ENCODE measurements at places on chromosomes 1 and 21. TPM values are rescaled to one million over a fixed set of nuclear protein-coding genes. Genes with fewer than 3 reads are reported as not detected.
A peak's percentile ranks its signal among the peaks of the same experiment; 100 is the strongest.

DNA sequence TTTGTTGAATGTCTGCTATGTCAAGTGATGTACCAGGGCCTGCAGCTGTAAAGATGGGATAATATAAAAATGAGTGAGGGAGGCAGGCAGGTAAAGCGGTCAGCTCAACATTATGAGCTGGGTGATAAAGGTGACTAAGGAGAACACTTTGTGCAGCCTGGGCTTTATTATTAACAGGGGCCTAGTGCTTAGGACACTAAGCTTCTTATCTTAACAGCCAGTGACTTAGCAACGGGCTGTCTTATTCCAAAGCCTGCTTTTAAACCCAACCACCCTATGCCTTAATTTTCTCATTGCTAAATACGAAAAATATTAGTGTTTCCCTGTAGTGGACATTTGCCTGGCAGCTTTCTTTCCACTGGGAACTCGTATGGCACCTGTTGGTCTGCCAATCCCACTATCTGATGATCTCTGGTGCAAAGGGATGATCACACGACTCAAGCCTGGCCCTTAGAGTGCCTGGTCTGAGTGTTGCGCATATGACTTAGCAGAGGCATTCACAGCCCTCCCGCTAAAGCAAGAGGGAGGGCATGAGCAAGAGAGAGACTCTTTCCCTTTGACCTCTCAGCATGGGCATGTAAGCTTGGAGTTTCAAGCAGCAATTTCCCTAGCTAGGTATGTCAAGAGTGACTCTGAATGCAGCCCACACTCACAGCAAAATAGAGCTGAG lies 98.6 kb upstream of the PAPPA2 start:
- DNase-seq: peak; percentile 7

- DNase-seq: no peak
These were observed 185.4 kb downstream of the LMO4 start for GRCh38 chr1:87513966-87514660.

The ADAMTS5 gene
- 0.52 TPM for total RNA-seq

GRCh38 chr1:201578008-201578888 lies 39.3 kb downstream of the NAV1 start:
- DNase-seq: no peak

DNA sequence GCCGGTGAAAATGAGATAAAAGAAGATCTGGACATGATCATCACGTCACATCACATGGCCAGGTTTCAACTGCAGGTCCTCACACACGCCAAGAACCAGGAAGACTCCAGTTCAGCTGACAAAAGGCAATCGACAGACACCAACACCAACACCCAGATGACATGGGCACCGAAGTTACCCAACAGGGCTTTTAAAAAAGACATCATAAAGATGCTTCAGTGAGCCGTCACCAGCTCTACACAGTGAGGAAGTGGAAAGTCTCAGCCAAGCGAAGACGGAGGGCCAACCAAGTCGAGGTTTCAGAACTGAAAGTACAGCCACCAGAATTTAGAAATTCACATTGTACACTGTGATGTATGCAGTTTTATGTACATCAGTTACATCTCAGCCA lies 154.3 kb upstream of the COL6A1 start:
- DNase-seq: peak; percentile 12
